Type B pancreatic cell (in vitro differentiated cells): ENCODE measurements at places on chromosomes 2 and 18. TPM values are rescaled to one million over a fixed set of nuclear protein-coding genes. Genes with fewer than 3 reads are reported as not detected.
A peak's percentile ranks its signal among the peaks of the same experiment; 100 is the strongest.

GRCh38 chr2:240629619-240629967, 4.3 kb downstream of the GPR35 start:
- no peaks in the 10 kb centered on the region for H3K36me3 ChIP-seq
- DNase-seq: no peak
- no peaks in the 10 kb centered on the region for H3K27me3 ChIP-seq
- H3K27ac ChIP-seq: no peak overlapping the region
- H3K4me3 ChIP-seq: no peak overlapping the region

DNA sequence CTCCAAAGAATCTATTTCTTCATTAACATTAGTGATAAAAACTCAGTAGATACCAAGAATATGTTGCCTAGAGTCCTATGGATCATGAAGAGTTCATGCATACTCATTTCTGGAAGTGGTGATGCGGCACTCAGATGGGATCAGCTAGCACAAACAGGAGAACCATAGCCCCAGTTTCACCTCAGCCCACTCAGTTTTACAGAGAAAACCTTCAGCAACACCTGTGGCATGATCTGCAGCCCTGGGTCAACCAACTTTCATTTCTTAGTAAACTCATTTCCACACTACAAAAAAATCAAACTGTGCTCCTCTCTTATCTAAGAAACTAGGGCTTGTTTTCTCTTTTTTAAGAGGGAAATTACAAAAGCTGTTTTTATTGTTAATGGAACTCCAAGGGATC, 569.4 kb downstream of the CCDC85A start:
- H3K27ac ChIP-seq: no peak overlapping the region
- peaks cover 12% of the 10 kb centered on the region for H3K27me3 ChIP-seq
- H3K36me3 ChIP-seq: no peaks in the 10 kb centered on the region
- DNase-seq: no peak

- DNase-seq: no peak
- H3K4me1 ChIP-seq: peaks cover 5% of the 10 kb centered on the region
- no peak overlapping the region for H3K27ac ChIP-seq
- no peak overlapping the region for H3K4me3 ChIP-seq
- H3K36me3 ChIP-seq: no peaks in the 10 kb centered on the region
These were observed 151.5 kb downstream of the MSH2 start for GRCh38 chr2:47554311-47554905.

- H3K36me3 ChIP-seq: no peaks in the 10 kb centered on the region
- no peaks in the 10 kb centered on the region for H3K27me3 ChIP-seq
- no peak overlapping the region for H3K27ac ChIP-seq
- H3K4me3 ChIP-seq: no peak overlapping the region
- no peak for DNase-seq
- no peaks in the 10 kb centered on the region for H3K4me1 ChIP-seq
These were observed 98.9 kb downstream of the MYT1L start for GRCh38 chr2:2232167-2232566.

GRCh38 chr2:8488001-8488738, 193.7 kb upstream of the ID2 start:
- peak overlapping the region; percentile 61 for H3K27ac ChIP-seq
- H3K27me3 ChIP-seq: no peaks in the 10 kb centered on the region
- no peaks in the 10 kb centered on the region for H3K36me3 ChIP-seq
- H3K4me1 ChIP-seq: peaks cover 36% of the 10 kb centered on the region

The CIDEA gene
- not detected in 2 replicates for total RNA-seq

The GYPC gene
- 13.3 and 45.5 TPM in 2 replicates for total RNA-seq

GRCh38 chr2:21306235-21306634, 182.5 kb downstream of the TDRD15 start:
- no peaks in the 10 kb centered on the region for H3K36me3 ChIP-seq
- H3K27me3 ChIP-seq: no peaks in the 10 kb centered on the region
- no peak for DNase-seq
- H3K4me1 ChIP-seq: no peaks in the 10 kb centered on the region
- no peak overlapping the region for H3K27ac ChIP-seq

DNA sequence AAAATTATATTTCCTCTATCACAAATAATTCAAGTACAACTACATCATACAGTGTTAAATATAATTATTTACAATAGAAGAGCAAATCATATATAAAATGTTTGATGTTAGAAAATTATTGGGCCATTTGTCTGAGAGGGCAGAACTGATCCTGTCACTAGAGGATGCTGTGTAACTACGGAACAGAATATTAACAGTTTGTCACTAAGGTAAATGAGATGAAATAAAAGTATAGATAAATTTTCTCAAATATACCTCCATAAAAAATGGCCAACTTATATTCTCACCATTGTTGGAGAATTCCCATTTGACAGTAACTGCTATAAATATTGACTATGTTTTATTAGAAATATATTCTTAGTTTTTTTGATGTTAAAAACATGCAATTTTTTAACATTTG, 1067.4 kb upstream of the DDX18 start:
- H3K27me3 ChIP-seq: no peaks in the 10 kb centered on the region
- no peak overlapping the region for H3K27ac ChIP-seq
- no peaks in the 10 kb centered on the region for H3K4me1 ChIP-seq
- no peaks in the 10 kb centered on the region for H3K36me3 ChIP-seq
